Kidney epithelial cell (primary cell): ENCODE measurements at places on chromosomes 11 and 22. TPM values are rescaled to one million over a fixed set of nuclear protein-coding genes. Genes with fewer than 3 reads are reported as not detected.

The CD6 gene
- 0.29 and 1.2 TPM in 2 replicates for total RNA-seq

The B3GAT1 gene
- total RNA-seq: 0.48 and 0.71 TPM in 2 replicates

The PSMD13 gene
- 131 and 150 TPM in 2 replicates for total RNA-seq

The AIFM3 gene
- total RNA-seq: 0.75 and 1.5 TPM in 2 replicates

The LRRC56 gene
- 1.6 and 1.9 TPM in 2 replicates for total RNA-seq

The UBQLN3 gene
- not detected in 2 replicates for total RNA-seq

The SOX10 gene
- not detected in 2 replicates for total RNA-seq

The ST14 gene
- total RNA-seq: 93.0 and 98.4 TPM in 2 replicates

The TRIM34 gene
- total RNA-seq: 4.5 and 4.9 TPM in 2 replicates

The YPEL4 gene
- total RNA-seq: 1.4 TPM in 1 of 2 replicates, not detected in the other

The TIGD3 gene
- total RNA-seq: 0.89 and 1.3 TPM in 2 replicates

The CD151 gene
- 644 and 669 TPM in 2 replicates for total RNA-seq

The SYT13 gene
- 8.1 and 10.1 TPM in 2 replicates for total RNA-seq

- DNase-seq: no peak
These were observed 79.5 kb upstream of the SPON1 start for GRCh38 chr11:13883042-13883441.

- no peak for DNase-seq
These were observed 25.0 kb upstream of the SYN3 start for GRCh38 chr22:33083212-33083611.

- no peak for DNase-seq
These were observed 91.7 kb upstream of the CSNK2A3 start for GRCh38 chr11:11444804-11445131.

DNA sequence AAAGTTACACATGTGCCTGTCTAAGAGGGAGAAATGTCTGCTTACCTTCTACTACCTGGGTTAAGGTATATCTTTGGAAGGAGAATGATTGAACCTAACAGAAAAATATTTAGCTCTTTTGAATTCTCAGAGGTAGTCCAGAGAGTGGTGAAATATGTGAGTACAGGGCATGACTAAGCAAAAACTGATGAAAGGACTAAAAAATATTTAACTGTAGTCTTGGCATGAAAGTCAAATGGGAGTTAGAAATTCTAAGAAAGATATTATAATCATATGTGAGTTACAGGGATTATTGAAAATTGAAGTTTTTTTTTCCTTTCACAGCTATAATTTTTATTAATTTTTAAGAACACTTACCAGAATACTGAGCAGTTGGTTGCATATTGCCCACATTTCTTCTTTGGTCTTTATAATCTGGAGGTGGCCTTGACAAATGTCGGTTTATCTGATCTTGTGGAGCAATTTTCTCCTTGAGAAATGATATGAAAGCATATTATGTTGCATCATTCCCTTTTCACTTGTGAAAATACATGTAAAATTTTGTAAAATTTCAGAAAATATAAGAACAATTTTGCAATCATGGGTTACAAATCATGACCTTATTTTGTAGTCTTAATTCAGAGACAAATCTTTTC lies 61.4 kb upstream of the MTMR2 start:
- DNase-seq: no peak

DNA sequence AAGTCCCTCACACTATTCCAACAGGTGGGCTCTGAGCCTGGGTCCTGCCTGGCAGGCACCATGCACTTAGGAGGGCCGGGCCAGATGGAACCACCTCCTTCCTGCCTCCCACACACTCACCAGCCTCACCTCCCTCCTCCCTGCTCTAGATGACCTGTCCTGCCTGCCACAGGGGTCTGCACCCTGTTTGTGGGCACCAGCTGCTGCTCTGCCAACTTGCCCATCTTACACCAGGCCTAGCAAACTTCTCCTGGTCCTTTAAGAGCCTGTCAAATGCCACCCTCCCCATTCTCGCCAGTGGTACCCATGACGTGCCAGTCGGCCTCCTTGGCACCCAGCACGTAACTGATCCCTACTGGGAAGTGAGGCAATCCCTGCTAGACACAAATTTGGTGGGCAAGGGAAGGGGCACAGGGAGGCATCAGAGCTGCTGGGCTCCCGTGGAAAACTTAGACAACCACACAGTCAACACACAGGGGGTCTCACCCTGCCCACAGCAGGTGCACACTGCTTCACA lies 3.1 kb downstream of the MOB2 start:
- no peak for DNase-seq

GRCh38 chr11:2108675-2109491 lies 30.3 kb downstream of the IGF2 start:
- no peak for DNase-seq

GRCh38 chr11:120220747-120221037 lies 9.9 kb downstream of the OAF start:
- no peak for DNase-seq

GRCh38 chr11:19602891-19603290 lies 109.7 kb upstream of the NAV2 start:
- DNase-seq: no peak

- DNase-seq: no peak
These were observed 14.9 kb upstream of the MS4A4A start for GRCh38 chr11:60265373-60266214.

- DNase-seq: no peak
These were observed 145.7 kb upstream of the TEAD1 start for GRCh38 chr11:12528487-12528886.

DNA sequence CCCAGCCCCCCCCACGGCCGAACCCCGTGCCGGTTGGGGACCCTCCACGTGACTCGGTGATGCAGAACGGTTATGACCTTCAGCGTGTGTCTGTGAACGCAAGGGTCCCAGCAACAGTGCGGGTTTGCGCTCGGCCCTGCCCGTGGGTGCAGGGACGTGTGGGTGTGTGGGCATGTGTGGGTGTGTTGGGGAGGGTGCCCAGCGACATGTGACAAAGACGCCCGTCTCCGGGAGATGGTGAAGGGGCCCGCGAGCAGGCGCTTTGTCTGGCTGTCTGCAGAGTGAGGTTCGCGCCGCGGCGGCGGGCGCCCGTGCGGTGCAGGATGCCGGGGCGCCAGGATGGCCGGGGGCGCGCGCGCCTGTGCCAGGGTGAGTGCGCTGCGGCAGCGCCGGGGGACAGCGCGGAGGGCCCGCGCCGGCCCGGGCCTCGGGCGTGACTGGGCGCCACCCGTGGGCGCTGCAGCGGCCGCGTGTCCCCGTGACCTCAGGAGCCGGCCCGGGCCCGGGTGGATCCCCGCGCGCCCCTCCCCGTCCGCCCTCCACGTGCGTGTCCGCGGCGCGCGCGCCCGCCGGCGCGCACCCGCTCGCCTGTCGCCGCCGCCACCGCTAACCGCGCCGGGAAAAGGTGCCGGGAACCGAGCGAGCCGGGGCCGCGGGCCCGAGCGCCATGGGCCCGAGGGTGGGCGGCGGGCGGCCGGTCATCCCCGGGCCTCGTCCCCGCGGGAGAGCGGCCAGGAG lies at the start of gene LRFN4:
Gene LRFN4, plus strand, starts transcription at position 569 of the 738 bp plus-strand sequence. CDS start 681 bp downstream, outside the sequence.
- DNase-seq: no peak

DNA sequence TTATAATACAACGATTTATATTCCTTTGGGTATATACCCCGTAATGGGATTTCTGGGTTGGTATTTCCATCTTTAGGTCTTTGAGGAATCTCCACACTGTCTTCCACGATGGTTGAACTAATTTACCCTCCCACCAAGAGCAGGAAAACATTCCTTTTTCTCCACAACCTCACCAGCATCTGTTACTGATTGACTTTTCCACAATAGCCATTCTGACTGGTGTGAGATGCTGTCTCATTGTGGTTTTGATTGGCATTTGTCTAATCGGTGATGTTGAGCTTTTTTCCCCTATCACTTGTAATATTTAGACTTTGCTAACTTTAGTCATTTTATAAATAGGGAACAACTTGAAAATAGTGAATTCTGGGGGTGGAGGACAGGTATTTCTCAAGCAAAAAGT lies 58.1 kb downstream of the PPFIA1 start:
- DNase-seq: peak; percentile 42

DNA sequence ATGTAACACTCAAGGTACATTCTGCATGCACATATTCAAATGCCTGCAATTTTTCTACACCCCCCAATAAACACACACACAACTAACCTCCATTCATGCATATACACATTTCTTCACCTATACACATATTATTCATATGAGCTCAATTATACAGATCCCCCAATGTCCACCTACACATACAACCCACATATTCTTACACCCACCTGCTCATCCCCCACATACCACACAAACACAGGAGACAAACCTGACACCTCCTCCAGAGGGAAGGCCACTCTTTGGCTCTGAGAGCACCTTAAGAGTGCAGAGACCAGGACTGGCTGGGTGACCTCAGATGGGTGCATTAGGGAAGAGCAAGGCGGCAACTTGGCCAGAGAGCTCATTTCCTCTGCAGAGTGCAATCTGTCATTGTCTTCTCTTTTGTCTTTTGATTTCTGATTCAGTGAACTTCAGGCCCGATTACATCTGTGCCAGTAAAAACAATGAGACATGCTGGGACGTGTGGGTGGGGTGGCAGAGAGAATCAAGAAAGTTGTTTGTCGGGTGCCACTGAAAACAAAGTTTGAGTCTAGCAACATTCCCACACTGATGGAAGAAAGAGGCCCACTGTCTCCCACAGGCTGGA lies 208.4 kb downstream of the NXPE2 start:
- DNase-seq: no peak

DNA sequence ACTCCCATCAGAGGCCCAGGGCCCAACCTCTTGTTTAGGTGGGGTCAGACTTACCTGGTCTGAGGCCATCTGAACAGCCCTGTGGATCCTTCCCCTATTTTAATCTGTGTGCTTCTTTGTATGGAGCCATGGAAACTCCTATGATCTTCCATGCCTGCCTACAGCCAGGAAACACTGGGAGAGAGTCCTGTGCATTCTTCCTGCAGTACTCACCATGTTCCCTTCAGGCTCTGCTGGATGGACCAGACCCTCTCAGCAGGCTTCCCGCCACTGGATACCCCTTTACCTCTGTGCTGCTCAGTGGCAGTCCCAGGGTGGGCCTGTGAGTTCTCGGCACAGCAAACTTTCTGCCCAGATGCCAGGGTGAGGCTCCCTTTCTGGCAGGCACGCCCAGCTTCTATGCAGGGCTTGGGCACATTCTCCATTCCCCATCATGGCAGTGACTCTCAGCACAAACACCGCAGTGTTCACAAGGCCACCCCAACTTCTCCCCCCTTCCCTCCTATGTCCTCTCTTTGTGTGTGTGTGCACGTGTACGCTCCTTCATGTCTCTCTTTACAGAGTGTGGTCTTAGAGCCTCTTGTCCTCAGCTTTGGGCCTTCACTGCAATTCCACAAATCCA lies 34.8 kb downstream of the NEU3 start:
- DNase-seq: no peak

GRCh38 chr22:19998991-19999820 lies 17.4 kb downstream of the ARVCF start:
- DNase-seq: no peak

GRCh38 chr11:30911247-30911646 lies 325.1 kb upstream of the MPPED2 start:
- no peak for DNase-seq

GRCh38 chr11:116073854-116074837 lies 569.9 kb upstream of the CADM1 start:
- DNase-seq: peak; percentile 19

GRCh38 chr11:8291421-8292350 lies 28.0 kb upstream of the LMO1 start:
- DNase-seq: no peak

GRCh38 chr11:114036958-114037357 lies 22.6 kb upstream of the ZBTB16 start:
- DNase-seq: no peak

- DNase-seq: no peak
These were observed 282.7 kb upstream of the CCDC179 start for GRCh38 chr11:23143022-23143421.

DNA sequence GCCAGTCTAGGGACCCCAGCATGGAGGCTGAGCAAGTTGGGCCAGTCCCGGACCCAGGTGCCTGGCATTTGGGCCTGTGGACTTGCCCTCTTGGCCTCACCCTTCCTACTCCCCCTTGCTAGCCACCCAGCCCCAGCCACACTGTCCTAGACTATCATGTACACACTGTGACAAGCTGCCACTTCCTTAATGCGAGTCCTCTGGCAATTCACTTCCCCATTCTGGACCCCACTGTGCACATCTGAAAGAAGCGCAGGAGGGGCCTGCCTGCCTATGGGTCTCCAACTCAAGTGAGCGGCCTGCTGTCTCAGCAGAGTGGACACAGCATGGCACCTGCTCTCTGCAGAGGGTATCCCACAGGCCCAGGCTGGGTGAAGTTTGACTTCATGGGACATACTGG lies 68.5 kb upstream of the LMO1 start:
- DNase-seq: no peak

- no peak for DNase-seq
These were observed 89.8 kb upstream of the RTL6 start for GRCh38 chr22:44587737-44588310.

- no peak for DNase-seq
These were observed 1.7 kb downstream of the SLC37A4 start for GRCh38 chr11:119029069-119029339.

DNA sequence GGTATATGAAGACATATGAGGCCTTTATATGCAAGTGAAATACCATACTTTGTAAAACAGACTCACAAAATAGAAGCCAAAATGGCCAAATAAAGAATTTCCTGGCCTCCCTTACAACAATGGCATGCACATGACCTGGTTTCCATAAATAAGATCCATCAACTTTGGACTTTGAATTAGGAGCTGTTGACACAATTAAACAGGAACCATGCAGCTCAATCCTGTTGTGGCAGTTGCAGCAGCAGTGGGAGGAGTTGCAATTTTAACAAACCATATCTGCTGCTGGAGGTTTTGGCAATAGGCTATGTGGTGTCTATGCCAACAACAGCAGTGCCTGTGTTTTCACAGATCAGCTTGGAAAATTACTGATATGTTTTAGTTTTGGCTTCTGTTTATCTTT lies 818.6 kb downstream of the FAM181B start:
- no peak for DNase-seq

GRCh38 chr11:108147150-108147549 lies 25.8 kb downstream of the ACAT1 start:
- DNase-seq: no peak

- DNase-seq: no peak
These were observed 21.0 kb downstream of the ASCL2 start for GRCh38 chr11:2249189-2249916.

GRCh38 chr11:111761036-111761435 lies 5.2 kb downstream of the PPP2R1B start:
- no peak for DNase-seq

- no peak for DNase-seq
These were observed 41.7 kb downstream of the EXPH5 start for GRCh38 chr11:108551651-108552462.
